Substantia nigra (tissue), 51 donors: ENCODE measurements at places on chromosomes 13 and 19.

DNA sequence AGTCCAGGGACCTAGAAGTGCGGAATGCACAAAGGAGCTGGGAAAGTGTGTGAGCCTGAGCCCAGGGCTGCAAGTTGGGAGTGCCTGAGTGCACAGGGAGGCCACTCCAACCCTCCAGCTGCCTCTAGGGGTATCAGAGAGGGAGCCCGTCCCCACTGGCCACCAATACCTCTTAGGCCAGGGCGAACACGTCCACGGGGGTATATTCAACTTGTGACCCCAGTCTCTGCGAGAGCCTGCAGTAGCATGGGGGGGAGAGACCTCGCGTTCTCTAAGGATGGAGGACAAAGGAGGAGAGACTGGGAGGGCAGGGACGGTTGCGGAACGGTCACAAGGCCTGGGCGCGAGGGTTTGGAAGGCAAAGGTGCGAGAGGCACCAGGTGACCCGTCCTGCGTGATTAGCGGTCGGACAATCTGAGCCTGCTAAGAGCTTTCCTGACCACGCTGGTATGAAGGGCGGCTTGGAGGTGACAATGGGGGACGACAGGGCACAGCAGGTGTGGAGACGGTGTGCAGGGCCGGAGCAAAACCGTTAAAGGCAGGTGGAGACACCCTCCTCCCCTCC, 676 bp downstream of the CD320 start:
- no peak for DNase-seq

DNA sequence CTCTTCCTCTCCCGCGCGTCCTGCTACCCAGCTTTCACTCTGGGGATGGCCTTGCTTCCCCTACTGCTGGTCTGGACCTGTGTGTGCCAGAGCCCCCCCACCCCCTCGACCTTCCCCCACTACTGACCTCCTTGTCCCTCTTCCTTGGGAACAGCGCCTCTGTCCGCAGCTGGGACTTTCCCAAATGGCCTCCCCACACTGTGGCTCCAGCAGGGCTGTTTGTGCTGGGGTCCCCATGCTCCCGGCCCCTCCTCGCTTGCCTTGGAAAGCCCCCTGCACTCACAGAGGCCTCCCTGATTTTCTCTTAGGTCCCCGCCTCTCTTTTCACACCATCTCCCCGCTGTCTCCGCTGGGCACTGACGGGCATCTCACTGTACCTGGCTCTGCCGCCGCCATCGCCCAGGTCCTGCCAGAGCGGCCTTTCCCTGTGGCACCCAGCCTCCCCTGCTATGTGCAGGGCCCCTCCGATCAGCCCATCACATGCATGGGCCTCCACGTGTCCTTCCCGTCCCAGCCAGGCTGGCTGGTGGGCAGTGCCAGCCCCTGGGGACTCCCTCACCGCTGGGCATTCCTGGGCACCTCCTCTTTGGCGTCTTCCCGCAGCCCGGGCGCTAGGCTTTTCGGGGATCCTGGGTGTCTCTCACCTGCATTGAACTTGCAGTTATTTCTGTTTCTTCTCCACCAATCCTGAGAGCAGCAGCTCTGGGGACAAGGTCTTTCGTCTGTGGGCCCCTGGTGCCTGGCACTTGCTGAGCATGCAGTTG, 118.7 kb downstream of the ATP11A start:
- DNase-seq: no peak

GRCh38 chr13:81171065-81171647, 830.2 kb upstream of the SPRY2 start:
- no peak for DNase-seq

GRCh38 chr13:49844181-49844580, 51.7 kb upstream of the KPNA3 start:
- DNase-seq: no peak

- no peak for DNase-seq
Observed at GRCh38 chr19:9018163-9018875, 8.1 kb upstream of the MUC16 start.

GRCh38 chr19:49425922-49426592, 869 bp downstream of the GFY start:
- no peak for DNase-seq

DNA sequence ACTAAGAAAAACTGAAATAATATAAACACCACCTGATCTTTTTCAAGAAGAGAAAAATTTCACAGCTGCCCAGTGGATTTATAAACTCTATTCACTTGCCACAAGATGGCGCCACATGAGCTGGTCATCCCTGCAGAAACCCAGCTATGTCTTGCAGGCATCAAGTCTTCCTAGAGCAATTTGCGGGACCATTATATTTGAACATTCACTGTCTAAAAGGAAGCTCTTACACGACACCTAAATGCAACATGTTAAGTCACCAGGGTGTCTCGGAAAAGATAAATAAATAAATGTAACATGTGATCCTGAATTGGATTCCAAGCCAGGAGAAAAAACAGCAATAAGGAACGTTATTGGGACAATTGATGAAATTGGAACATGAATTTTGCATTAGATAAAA, 20.3 kb upstream of the AKT2 start:
- DNase-seq: peak; percentile 71

DNA sequence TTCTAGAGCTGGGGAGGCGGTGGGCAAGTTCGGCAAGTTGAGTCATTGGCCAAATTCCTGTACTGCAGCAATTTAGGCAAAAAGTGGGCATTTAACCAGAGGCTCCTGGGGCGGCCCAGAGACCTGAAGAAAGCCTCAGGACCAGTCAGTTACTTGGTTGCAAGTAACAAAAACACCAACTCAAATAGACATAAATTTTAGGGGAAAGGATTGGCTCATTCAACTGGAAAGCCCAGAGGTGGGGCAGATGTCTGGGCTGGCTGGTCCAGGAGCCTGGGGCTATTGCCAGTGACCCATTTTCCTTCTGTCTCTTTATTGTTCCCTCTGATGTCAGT, 97.1 kb downstream of the SIPA1L3 start:
- no peak for DNase-seq

DNA sequence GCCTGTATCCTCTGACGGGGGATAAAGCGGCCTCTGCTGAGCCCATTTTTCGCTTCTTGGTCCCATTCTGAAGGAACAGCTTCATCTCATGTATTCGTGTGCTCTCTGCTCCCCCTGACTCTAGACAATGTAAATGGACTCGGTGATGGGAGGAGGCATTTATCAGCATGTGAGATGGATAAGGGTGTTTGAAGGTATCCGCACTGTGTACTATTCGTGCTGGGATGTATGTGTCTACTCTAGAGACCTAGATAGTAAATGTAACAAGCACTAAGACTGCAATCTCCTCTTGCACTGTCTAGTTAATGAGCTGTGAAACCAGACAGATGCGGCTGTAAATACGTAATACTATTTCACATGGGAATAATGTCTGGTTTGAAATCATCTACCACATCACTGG, 134.6 kb upstream of the ARGLU1 start:
- no peak for DNase-seq

DNA sequence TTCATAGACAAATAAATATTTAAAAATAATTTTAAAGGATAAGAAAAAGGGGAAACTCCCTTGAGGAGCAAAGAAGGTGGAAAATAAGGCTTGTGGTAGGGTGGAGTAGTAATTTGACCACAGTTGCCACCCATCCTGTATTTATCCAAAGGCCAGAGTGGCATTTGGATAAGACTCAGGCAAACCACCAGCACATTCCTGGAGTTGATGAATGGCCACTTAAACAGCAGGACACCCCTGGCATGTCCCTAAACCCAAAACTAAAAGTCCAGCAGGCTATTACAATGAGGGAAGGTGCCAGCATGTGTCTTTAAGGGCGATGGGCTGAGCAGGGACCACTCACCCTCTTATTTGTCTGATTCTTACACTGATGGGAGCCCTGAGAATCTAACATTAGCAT, 9.8 kb upstream of the FRY start:
- no peak for DNase-seq

GRCh38 chr19:50435221-50435620, 2.5 kb downstream of the MYBPC2 start:
- no peak for DNase-seq

DNA sequence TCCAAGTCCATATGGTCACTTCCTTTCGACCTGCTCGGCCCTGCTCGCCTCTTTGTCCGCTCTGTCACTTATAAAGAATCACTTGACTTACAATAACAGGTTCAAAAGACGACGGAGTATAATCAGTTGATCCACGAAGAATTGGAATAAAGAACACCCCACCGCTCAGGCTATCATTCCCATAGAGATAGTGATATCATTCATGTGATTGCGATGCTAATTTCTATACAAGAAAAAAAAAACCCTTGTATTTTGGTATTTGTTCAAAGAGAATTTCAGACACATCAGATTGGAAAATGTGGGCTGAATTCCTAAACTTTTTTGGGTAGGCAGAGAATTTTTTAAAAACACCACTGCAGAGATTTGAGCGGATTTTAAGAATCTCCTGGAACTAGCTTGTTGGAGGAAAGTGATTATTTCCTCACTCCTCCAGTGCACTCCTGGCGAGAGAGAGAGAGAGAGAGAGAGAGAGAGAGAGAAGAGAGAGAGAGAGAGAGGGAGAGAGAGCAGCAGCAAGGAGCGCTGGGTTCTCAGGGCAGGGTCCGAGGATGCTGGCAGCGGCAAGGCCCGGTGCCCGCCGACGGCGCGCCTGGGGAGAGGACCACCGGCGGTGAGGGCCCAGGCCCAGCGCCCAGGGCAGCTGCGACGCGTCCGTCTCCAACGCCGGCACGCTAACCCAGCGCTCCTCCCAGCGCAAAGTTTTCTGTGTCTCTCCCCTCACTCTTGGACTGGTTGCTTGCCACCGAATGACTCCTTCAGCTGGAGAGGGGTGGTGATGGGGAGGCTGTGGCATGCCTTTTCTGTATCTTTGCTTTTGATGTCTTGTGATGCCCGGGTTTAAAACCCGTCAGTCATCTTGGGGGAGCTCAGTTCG, 149.0 kb upstream of the ZNF536 start:
- no peak for DNase-seq

DNA sequence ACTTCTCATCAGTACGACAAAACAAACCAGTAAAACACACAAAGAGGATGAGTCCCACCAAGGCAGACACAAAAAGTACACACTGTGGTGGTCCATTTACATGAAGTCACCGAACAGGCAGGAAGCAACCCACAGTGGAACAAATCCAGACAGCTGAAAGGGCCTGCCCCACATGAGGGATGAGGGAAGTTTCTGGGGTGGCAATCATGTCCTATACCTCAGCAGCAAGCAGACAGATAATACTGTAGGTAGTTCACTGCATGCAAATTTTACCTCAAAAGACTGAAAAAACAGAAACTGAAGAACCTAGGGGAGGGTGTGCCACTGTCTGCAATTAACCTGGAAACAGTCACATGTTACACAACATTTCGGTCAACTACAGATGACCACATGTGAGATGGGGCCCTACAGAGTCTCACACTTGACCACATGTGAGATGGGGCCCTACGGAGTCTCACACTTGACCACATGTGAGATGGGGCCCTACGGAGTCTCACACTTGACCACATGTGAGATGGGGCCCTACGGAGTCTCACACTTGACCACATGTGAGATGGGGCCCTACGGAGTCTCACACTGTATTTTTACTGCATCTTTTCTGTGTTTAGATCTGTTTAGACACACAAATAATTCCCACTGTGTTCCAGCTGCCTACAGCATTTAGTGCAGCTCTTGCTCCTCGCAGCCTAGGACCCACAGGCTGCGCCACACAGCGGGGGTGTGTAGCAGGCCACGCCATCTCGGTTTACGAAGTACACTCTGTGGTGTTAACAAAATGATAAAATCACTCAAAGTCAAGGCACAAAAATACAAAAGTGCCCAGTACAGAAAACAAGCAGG, 22.2 kb downstream of the PCID2 start:
- no peak for DNase-seq

DNA sequence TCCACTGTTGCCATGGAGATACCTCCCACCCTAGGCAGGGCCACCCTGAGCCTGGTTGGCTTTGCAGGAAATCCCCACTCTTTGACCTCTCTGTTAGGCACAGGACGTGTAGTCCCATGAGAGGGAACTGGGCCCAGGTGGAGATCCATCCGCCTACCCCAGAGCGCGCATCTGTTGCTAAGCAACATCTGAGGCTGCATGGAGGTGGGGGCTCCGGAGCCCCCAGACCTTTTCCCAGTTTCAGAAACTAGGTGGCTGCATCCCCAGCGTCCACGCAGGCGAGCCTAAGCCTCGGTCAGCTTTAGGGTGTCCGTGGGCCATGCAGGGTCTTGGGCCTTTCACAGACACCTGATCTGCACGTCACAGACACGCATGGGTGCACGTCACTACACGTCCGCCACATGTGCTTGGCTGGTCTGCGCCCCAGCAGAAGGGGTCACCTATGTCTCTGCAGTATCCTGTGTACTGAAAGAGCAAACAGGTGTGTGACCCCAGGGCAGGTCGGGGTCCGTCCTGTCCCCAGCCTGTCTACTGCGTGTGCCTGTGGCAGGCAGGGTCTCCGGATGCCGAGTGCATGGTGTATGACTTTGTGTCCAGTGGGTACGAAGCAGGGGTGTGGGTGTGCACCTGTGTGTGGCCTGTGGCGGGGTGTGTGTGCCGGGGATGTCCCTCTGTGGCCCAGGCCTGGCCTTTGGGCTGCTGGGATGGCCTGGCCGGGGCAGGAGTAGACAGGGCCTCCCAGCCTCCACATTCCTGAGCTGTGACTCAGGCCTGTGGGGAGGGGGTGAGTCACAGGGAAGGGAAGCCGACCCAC, 4.1 kb upstream of the CIRBP start:
- no peak for DNase-seq

DNA sequence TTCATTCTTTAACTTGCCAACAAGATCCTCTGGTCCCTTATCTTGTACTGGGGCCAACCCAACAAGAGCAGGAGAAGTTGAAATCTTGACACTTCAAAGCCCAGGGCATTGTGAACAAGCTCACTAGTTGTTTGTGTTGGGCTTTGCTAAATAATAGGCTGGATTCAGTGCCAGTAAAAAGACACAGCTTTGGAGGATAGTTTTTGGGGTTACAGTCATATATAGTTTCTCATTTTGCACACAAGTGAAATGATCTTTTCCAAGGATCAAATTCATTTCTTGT, 30.3 kb upstream of the LRCH1 start:
- DNase-seq: no peak

DNA sequence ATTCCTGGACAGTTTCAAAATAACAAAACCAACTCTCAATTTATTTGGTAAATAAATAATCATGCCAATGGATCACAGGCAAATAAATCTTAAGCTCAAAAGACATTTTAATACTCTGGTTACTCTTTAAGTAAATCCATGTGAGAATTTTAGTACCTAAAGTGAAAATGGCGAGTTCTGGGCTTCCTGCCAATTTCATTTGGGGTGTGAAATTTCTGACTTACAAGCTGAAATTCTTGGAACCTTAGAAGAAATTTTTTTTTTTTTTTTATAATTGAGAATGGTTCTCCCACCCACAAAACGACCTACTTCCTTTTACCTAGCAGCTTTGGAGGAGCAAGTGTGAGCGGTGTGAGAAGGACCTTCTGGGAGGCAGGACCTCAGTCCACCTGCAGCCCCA, 354.5 kb upstream of the NBEA start:
- DNase-seq: no peak

DNA sequence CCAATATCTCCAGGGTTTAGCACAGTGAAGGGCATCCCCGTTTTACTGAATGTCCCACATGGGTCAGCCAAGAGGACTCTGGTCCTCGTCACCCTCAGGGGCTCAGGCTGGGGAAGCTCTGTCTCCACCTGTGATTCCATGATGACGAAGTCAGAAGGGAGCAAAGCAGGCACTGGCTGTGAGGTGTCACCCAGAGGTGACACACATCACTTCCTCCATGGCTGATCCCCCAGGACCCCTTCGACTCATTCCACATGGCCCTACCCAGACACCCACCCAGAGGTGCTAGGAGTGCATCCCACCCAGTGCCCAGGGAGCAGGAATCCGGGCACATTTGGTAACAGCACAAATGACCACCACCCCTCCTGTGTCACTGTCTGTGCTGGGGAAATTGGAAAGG, 145.2 kb upstream of the VSTM2B start:
- DNase-seq: no peak
